Iris pigment epithelial cell (primary cell): ENCODE measurements at places on chromosomes 1 and 21.
A peak's percentile ranks its signal among the peaks of the same experiment; 100 is the strongest.

GRCh38 chr1:228182296-228183030 lies 16.9 kb downstream of the IBA57 start:
- DNase-seq = no peak

GRCh38 chr1:16133007-16133961 lies 22.6 kb downstream of the EPHA2 start:
- no peak for DNase-seq

DNA sequence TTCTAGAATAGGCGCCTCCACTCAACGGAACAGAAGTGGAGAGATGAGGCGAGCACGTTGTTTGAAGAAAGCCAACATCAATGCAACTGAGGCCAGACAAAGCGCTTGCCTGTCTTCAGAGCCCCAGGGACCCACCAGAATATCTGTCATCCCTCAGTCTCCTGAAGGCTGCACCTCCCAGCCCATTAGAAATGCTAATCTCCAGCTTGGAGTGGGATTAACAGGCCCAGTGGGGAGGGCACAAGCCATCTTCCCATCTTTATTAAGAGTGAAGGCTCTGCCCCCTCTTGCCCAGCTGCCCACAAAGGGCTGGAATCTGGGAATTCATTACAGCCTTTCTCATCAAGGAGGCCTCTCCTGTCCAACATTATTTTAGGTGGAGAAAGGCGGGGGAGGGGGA lies 16.8 kb upstream of the CNTN2 start:
- no peak for DNase-seq

DNA sequence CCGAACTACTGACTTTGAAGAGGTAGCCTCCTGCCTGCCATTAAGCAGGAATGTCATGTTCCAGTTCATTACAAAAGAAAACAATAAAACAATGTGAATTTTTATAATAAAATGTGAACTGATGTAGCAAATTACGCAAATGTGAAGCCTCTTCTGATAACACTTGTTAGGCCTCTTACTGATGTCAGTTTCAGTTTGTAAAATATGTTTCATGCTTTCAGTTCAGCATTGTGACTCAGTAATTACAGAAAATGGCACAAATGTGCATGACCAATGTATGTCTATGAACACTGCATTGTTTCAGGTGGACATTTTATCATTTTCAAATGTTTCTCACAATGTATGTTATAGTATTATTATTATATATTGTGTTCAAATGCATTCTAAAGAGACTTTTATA lies 159.8 kb upstream of the SGIP1 start:
- DNase-seq = no peak

DNA sequence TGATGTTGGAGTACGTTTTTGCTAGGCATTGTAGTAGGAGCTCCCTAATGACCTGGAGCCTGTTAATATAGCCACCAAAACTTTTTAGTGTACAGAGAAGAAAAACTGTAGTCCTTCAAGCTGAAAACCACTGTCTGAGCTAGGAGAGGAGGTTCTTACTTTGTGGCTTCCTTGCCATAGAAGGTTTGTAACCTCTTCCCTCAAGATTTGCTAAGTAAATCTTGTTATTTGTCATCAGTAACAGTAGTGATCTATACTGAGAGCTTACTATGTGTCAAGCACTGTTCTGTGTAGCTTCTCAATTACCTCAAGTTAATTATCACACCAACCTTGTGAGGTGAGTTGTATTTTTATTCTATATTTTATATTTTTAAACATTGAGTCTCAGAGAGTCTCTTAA lies 21.2 kb upstream of the LRRC8C start:
- DNase-seq = no peak

DNA sequence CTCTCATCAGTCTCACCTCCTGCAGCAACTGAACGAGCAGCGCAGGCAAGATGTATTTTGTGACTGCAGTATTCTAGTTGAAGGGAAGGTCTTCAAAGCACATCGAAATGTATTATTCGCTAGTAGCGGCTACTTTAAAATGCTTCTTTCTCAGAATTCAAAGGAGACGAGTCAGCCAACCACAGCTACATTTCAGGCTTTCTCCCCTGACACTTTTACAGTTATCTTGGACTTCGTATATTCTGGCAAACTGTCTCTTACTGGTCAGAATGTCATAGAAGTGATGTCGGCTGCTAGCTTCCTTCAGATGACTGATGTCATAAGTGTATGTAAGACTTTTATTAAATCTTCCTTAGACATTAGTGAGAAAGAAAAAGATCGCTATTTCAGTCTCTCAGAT lies 53.7 kb downstream of the ZBTB8A start:
- peak; percentile 29 for DNase-seq

DNA sequence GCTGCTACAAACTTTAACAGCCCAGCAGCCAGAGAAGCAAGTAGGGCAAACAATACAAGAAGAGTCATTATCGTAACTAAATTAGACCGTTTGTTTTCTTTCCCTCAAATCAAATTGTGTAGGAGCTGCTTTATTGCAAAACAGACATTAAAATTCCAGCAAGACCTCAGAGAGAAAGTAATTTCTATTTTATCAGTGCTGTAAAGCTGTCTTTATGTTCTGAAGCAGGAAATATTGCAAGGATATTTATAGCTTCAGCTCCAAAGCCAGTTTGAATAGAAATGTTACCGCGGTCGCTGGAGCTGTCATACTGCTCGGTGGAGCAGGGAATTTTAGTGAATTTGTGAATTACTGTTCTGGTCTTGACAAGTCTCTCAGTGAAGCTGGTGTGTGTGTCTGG lies 503.8 kb upstream of the PLXNA2 start:
- no peak for DNase-seq

DNA sequence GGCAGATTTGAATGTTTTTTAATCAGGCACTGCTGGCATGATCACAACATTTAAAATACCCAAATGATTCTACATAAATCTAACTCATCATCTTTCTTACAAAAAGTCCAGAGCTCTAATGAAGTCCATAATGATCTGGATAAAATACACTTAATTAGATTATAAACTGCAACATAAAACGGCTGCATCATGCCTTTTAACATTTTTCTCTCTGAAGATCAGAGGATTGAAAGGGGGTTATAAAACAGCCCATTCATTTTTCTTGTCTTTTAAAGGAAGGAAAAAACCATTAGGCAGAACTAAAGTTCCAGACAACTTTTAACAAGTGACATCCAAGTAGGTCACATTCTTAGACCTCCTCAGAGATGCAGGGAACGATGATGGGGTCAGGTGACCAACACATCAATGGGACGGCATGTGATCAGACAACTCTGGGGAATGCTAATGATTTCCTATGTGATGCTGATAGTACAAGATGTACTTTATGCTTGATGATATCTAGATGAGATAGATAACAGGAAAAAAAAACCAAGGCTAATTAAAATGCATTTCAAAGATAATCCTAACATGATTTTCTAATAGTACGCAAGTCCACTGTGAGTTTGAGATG lies 455.1 kb downstream of the SMYD3 start:
- DNase-seq = no peak

- DNase-seq = peak; percentile 21
Observed at GRCh38 chr1:92538048-92538412, 51.3 kb upstream of the GFI1 start.

DNA sequence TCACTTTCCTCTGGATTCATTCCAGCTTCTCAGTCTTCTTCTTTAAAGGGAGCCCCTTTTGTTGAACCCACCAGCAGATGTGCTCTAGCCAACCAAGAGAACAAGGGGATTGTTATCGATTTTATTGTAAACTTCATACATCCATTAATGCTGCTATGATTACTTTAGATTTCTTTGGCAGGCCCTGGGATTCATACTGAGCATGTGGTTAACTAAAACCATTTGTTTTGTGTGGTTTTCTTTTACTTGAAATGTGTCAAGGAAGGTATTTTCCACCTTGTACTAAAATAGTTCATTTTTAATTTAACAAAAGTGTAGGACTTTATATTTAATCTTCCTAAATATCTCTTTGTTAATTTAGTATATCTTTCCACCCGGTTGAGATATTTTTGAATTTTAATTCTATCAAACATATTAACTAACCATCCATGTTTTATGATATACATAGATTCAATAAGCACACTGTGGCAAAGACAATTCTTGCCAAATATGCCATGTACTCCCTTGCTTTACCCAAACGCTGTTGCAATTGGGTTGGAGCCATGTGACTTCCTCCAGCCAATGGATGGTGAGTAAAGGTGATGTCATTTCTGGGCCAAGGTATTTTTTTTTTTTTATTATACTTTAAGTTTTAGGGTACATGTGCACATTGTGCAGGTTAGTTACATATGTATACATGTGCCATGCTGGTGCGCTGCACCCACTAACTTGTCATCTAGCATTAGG lies 74.2 kb upstream of the LRRC8D start:
- no peak for DNase-seq

- DNase-seq = peak; percentile 81
Observed at GRCh38 chr1:214573386-214574318, 22.2 kb upstream of the PTPN14 start.

DNA sequence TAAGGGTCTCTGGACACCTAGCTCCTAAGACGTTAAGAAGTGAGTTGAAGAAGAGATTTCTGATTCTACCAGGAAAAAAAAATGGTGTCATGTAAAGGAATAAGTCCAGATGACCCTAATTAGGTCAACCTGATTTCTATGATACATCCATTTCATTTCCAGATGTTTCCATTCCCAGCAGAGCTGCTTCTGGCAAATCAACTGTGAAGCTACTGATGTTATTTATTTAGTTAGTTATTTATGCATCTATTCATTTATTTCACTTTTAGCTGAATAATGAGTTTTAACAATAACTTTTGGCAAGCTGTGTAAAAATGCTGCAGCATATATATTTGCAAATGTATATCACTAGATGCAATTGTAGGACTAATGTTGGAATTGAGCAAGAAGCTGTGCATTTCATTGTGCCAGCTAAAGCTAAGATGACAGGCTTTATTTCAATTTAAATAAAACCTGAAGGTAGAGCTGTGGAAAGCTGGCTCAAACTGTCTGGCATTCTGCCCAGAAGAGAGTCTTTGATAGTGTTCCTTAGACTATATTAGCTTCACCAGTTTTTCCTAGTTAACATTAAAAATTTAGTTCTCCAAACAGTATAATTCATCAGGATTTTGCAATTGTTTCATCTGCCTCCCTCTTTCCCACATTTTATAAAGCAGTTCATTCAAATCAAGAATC lies 1164.4 kb upstream of the ADGRL4 start:
- peak; percentile 1 for DNase-seq

DNA sequence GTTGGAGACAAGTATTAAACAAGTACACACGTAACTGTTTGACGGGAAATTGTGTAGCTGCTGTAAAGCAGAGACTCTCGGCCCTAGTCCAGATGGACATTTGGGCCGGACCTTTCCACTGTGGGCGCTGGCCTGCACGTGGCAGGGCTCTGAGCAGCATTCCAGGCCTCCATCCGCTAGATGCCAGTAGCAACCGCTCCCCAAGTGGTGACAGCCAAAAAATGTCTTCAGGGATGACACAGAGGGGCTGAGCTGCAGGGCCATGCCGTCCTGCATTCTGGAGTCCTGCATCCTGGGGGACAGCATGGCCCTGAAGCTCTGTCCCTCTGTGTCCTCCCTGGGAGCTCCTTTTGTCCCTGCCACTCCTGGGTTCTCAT lies 24.8 kb downstream of the A3GALT2 start:
- no peak for DNase-seq

DNA sequence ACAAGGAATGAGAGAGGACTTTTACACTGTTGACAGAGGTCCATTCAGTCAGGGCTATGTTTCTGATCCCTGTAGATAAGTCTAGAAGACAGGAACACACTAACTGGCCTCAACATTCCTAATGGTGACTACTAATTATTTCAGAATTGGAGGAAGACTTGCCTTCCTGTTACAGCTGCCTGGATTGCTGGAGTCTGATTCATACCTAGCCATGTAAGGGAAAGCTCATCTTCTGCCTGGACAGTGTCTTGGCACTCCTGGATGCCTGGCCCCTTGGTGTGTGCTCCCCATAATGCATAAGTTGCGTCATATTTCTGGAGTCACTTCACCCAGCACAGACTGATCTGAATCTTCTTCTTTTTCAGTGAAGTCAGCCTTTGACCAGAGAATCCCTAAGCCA lies 326.0 kb upstream of the RUNX1 start:
- DNase-seq = peak; percentile 89

DNA sequence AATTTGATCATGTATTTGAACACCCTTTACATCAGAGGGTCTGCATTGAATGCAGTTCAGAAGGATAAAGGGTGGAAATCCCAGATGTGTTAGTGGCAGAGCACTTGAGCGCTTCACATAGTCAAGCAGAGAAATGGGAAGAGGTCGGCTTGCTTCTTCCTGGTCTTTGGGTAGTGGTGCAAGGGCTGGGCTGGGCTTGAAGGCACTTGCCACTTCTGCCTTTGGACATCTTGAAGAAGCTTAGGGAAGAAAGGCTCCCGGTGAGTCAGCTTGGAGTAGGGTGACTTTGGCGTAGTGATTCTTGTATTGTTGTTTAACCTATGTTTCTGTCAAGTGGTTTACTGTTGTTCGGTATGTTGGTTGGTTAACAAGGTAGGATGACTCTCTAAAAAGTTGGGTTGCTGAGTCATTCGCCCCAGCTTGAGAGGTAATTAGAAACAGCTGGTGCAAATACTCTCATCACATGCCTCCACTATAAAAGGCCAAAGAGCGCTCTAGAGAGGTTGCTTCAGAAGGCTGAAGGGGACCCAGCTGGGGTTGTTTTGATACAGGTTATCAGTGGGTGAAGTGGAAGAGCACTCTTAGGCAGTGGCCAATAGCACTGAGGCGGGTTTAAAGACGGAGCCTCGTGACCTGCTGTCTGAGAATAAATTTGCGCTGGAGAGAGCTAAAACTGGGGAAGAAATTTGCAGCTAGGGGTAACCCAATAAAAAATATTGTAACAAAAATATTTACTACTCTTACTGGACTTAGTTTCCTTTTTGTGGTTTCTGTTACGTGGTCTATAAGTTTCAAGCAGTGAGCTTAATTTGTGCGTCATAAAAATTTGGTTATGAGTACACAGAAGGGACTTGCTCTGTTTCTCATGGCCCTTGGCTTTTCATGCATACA lies 1.4 kb downstream of the BACH1 start:
- DNase-seq = peak; percentile 95

DNA sequence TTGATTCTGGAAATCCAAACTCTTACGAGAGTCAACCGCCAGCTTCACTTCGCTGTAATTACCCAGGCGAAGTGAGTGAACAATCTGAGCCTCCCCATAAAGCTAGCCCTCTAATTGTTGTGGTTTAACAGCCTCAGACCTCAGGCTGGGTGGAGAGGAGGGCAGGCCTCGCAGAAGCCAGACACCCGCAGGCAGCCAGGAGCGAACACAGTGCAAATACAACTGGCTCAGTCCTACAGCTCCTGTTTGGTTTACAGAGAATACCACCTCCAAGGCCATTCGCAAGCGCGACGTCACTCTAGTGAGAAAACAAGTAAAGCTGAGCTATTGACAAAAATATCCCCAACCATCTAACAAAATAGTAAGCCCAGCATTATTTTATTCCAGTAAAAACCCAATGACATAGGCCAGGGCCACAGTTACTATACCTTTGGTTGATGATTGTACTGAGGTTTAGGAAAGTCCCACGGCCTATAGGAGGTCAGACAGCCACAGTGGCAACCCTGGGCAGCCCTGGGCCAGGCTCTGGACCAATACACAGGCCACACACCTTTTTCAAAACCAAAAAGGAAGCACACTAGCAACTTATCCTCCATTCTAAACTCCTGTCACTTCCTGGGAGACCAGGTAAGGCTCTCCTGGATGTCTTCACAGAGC lies 163.3 kb downstream of the ETS2 start:
- DNase-seq = no peak
